Stimulated activated CD4-positive, alpha-beta T cell treated with anti-CD3 and anti-CD28 coated beads, Interleukin-2, amount 100 ng/mL, for 24 hours (primary cell): ENCODE measurements at places on chromosomes 1 and 21.

DNA sequence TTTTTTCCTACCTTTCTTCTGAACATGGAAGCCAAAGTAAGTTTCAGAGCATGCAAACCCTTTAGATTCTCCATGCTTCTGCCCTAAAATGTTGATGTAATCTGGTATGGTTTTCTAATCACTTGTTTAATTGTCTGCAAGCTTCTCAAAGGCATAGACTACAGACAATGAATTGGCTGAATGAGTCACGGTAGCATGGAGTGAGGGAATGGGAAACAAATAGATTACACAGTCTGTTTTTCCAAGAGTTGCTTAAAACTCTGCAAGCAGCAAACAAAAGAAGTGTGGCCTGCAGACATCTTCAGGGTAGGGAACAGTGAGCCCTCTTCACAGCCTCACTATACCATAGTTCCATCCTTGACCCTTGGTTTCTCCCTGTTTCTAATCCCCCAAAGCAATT is 326.0 kb downstream of the BARHL2 start:
- no peak for DNase-seq

DNA sequence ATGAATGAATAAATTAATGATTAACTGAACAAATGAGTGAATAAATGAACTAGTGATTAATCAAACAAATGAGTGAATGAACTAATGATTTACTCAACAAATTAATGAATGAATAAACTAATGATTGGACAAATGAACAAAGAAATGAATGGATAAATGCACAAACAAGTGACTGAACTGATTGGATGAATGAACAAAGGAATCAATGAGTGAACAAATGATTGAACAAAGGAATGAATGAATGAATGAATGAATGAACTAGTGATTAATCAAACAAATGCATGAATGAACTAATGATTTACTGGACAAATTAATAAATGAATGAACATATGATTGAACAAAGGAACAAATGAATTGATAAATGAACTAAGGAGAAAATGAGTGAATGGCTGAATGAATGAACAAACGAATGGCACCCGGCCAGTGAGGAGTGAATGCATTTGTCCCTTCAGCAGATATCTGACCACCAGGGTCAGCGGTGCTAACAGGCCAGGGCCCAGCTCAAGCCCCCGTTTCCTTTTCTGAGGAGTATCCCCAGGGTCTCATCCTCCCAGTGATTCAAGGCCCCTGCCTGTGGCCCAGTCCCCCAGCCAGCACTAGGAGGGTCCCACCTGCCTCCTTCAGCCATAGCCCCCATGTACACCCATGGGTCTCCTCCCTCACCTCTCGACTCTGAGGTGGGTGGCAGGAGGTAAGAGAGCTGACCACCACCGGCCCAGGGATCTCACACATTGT is 49.9 kb downstream of the WNT9A start:
- DNase-seq = no peak

GRCh38 chr1:24385160-24385940 is 28.2 kb downstream of the STPG1 start:
- DNase-seq = peak; percentile 42

DNA sequence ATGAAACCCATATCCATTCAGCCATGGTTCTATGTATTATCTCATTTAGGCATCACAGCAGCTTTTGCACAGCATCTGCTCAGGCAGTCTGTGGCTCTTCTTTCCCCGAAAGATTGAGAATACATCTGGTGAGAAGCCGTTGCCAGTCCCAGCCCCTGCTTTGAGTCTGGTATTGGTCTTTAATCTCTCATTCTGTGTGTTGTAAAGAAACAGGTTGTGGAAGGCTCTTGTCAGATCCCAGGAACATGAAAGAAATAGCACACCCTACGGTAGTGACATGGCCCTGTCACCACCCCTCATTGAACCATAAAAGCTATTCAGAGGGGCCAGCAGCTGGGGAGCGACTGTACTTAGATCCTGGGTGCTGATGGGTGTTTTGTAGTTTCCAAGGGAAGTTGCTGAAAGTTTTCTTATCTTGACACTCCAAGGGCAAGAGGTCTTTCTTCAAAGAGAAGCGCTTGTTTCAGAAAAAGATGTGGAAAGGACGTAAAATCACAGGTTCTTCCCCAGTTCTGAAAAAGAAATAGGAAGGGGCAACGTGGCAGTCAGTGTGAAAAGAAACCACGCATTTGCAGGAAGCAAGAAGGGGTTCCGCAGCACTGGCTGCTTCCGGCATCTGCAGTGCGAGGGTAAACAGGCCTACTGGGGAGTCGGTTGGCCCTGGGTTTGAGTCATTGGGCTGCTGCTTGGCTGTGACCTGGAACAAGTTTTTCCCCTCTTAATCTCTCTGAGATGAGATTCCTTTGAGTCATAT is 145.0 kb downstream of the DHRS3 start:
- peak; percentile 78 for DNase-seq

GRCh38 chr1:2358651-2359640 is 32.4 kb downstream of the MORN1 start:
- DNase-seq = no peak

GRCh38 chr1:18256282-18257235 is 149.0 kb downstream of the IGSF21 start:
- DNase-seq = peak; percentile 32

DNA sequence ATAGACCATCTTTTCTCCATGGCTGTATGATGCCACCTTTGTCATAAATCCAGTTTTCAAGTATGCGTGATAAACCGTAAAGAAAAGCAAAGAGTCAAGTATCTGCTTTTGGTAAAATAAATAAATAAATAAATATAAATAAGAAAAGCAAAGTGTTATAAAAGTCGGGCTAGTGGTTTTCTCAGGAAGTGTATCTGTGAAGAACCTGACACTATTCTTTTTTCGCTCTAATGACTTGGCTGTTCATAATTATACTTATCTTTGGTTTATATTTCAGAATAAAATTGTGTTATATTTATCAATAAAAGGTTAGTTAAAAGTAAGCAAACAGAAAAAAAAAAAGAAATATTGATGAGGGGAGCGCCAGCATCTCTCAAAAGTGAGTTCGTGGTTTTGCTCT is 594 bp upstream of the EXO5 start:
- no peak for DNase-seq

- DNase-seq = no peak
These were observed 1.5 kb downstream of the PROX1 start for GRCh38 chr1:213989002-213989855.

GRCh38 chr1:209364716-209365115 is 218.8 kb upstream of the CAMK1G start:
- no peak for DNase-seq

GRCh38 chr1:178725466-178726086 is 532 bp downstream of the RALGPS2 start:
- peak; percentile 24 for DNase-seq

DNA sequence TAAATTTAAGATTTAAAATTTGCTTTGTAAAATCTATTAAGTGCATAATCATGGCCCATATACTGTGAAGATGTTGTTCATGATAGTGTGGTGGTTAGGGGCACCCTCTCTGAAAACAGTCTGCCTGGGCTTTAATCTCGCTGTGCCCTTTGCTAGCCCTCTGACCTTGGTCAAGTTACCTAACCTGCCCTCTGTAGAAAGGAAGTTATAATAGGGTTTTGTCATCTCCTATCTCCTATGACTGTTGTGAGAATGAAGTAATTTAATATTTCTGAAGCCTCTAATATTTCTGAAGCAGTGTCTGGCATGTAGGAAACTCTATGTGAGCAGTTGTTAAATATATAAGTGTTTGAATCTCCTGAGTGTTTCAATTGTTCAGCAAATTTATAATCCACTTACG is 116.6 kb upstream of the IVNS1ABP start:
- no peak for DNase-seq

DNA sequence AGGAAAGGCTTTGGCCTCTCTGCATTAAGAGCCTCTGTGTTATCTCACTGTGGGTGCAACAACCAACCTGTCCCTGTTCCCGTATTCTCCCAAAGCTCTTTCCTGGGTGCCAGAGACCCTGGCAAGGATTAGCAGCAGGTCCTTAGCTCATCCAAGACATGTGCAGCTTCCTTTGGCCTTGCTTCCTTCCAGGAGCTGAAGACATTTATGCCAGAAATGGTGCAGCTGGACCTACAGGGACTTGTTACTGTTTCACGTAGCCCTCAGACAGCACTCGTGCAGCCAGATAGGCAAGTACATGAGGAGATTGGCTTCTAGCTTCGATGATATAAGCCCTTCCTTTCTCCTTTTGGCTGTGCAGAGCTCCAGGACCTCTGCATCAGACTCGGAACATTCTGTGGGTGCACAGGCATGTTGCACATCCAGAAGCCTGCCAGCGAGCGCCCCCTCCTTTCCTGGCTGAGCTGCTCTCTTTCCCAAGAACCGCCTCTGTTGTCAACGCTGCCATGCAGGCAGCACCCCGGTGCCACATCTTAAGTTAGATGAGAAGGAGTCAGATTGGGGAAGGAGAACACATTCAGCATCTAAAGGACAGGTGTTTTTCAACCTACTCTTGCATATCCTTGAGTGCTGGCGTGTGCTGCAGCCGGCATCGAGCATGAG is 284.5 kb upstream of the PLXNA2 start:
- DNase-seq = no peak

DNA sequence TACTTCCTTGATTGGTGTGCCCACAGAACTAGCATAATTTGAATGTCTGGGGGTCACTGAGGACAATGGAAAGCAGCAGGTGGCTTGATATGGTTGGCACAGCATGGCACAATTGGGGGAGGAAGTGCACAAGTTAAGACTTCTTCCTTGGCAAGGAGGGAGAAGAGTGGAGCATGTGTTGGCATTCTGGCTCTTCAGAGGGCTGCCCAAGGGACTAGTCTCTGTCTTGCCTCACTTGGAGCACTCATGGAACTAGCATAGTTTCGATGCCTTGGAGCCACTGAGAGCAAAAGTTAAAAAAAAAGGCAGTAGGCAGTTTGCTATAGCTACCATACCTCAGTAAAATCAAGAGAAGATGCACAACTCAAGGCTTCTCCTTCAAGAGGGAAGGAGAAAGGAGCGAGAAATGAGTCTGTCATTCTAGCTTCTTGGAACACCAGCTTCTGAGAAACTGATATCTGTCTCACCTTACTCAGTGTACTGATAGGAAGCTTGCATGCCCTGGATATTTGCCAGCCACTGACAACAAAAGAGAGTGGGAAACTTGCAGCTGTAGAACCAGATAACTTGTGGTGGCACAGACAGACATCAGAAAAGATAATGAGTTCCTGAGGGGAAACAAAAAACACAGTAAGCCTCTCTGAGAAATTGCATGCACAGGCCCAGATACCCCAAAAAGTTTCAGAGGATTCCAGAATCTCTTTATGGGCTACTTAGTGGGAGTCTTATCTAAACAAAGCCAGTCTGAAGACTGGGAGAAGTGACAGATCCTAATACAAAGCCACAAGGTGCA is 207.5 kb upstream of the SAMSN1 start:
- DNase-seq = no peak

DNA sequence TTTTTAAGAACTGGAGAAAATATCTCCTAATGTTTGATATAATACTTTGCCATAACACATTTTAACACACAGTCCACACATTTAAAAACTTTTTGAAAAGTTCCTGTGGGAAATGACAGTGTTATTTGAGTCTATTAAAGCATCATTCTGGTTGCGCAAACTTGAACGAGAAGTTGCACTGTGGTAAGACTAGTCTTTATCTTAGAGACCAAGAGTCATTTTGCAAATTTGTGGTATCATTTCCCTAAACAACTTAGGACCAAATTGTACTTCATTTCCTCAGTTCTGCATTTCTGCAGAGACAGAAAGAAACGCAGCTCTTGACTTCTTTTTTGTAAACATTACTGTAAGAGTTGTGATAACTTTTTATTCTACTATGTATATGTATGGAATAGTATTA is at the start of gene RGS18:
Gene RGS18, plus strand, starts transcription at position 282 of the 400 bp plus-strand sequence. CDS start 176 bp downstream, outside the sequence.
- DNase-seq = no peak

- no peak for DNase-seq
These were observed 56.0 kb upstream of the CNIH3 start for GRCh38 chr1:224559981-224560728.

- DNase-seq = no peak
These were observed 48.9 kb upstream of the GOLT1A start for GRCh38 chr1:204262506-204263253.

GRCh38 chr21:39715804-39716397 is 29.1 kb upstream of the IGSF5 start:
- DNase-seq = peak; percentile 56

DNA sequence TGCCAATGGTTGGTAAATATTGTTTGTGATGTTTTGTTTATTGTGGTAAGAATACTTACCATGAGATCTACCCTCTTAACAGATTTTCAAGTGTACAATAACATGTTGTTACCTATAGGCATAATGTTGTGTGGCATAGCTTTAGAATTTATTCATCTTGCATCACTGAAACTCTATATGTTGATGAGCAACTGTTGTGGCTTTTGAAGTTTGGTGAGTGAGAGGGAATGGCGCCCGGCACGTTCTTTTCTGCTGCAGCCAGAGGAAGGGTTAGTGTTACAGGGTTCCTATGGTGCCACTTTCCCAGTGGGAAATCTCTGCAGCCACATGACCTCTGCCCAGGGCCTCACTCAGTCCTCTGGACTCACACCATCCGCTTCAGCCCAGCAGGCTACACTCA is 342.5 kb upstream of the ADGRL2 start:
- DNase-seq = no peak

DNA sequence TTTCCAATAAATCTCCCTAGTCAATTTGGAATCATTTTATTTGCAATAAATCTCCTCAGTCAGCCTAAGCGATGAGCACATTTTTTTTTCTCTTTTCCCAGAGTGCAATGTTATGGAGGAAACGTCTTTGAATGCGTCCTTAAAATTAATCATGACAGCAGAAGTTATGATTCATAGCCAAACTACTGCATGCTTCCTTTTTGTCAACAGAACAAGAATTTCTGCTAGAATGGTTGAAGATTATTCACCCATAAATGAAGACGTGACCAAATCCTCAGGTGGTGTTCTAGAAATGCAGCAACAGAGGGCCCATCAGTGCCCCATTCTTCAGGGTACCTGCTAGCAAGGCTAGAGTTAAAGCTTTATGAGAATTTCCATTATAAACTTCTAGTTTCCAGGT is 407.9 kb upstream of the PKN2 start:
- DNase-seq = no peak

- DNase-seq = peak; percentile 34
These were observed 10.8 kb upstream of the DUSP12 start for GRCh38 chr1:161738627-161739287.

DNA sequence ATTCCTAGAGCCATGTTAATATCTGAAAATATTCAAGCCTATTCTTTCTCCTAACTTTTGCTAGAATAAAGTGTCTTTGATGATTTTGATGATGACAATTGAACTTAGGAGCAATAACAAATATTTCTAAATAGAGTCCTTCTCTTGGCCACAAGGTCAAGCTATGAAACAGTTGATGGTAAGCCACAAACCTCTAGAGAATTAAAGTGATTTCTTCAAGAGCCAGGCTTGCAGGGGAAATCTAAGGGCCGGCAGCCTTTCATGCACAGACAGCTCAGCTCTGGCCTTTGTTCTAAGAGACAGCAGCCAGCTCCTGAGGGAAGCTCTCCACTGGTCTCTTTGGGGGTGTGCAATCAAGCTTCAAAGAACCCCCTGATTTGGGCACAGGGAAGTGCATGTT is 59.0 kb downstream of the SUSD4 start:
- DNase-seq = no peak

GRCh38 chr1:211882381-211883004 is 51.9 kb upstream of the LPGAT1 start:
- DNase-seq = no peak

- DNase-seq = peak; percentile 29
These were observed 36.4 kb upstream of the HHAT start for GRCh38 chr1:210292231-210292871.
